Neural crest cell (in vitro differentiated cells): ENCODE measurements at places on chromosomes 16 and 17. TPM values are rescaled to one million over a fixed set of nuclear protein-coding genes. Genes with fewer than 3 reads are reported as not detected.

The SIRT7 gene
- 25.5 and 26.2 TPM in 2 replicates for total RNA-seq

The CDYL2 gene
- total RNA-seq: 4.5 and 5.2 TPM in 2 replicates

The CPNE2 gene
- 33.1 and 36.9 TPM in 2 replicates for total RNA-seq

The TBC1D26 gene
- total RNA-seq: 1.9 and 3.0 TPM in 2 replicates

The NHERF2 gene
- total RNA-seq: 7.6 and 8.1 TPM in 2 replicates

The TOX3 gene
- 37.5 and 39.2 TPM in 2 replicates for total RNA-seq

The PLEKHH3 gene
- 16.4 and 20.8 TPM in 2 replicates for total RNA-seq

The TNFRSF17 gene
- not detected in 2 replicates for total RNA-seq

DNA sequence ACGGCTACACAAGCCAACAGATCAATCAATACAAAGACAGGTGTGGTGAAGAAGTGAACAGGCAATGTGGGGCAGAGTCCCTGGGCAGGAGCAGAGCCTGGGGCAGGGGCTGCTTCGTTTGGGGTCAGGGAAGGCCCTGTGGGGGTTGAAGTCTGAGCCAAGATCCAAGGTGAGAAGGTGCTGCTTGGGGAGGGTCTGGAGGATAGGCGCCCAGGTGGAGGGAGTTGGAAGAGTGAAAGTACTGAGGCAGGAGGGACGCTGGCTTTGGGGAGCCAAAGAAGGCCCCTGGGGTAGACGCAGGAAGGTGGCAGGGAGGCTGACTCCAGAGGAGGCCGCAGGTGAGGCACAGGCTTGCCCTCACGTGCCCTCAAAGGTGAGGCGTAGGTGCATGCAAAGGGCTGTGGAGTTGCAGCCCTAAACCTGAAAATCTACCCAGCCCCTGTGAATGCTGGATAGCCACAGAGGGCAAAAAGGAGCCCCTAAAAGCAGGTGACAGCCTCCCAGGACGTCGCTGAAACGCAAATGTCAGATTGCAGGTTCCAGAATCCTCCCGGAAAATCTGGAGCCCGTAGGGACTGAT lies 33.3 kb downstream of the WFDC1 start:
- H3K4me3 ChIP-seq: no peak overlapping the region
- peaks cover 15% of the 10 kb centered on the region for H3K4me1 ChIP-seq
- no peaks in the 10 kb centered on the region for H3K36me3 ChIP-seq
- peaks cover 3% of the 10 kb centered on the region for H3K27me3 ChIP-seq

- H3K27ac ChIP-seq: no peak overlapping the region
- H3K4me3 ChIP-seq: no peak overlapping the region
- no peak for DNase-seq
- H3K36me3 ChIP-seq: no peaks in the 10 kb centered on the region
Observed at GRCh38 chr16:58503863-58504688, 4.1 kb downstream of the NDRG4 start.

DNA sequence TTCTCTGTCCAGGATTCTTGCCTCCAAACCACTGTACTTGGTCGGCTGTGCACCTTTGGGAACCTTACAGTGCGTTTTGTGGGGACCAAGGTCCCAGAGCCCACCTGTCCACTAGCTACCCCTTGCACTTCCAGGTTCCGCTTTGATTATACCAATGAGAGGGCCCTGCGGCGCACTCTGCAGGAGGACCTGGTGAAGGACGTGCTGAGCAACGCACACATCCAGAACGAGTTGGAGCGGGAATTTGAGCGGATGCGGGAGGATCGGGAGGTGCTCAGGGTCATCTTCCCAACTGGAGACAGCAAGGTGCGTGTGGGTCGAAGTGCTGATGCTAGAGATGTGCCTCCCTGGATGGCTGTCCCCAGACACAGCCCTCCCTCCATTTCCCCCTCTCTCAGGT lies 18.8 kb downstream of the POLR2A start:
- DNase-seq: no peak
- no peaks in the 10 kb centered on the region for H3K4me1 ChIP-seq
- H3K27me3 ChIP-seq: no peaks in the 10 kb centered on the region
- peaks cover 38% of the 10 kb centered on the region for H3K36me3 ChIP-seq
- H3K4me3 ChIP-seq: no peak overlapping the region

DNA sequence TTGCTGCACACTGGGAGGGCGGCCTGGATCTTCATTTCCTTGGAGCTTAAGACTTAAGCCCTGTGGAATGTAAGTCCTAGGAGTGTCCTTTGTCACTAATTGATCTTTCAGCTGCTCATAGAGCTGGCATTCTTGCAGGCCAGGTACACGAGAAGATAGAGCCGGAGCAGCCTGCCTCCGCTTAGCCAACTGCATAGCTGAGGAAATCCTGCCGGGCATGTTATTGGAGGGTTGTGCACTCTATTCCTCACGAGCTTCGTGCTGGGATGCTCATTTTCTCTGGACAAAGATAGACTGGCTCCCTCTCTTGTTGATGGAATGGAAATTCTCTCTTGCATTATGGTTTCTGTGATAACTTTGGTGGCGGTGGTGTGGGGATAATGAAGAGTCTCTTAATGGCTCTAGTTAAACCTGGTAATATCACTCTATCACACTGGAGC lies 76.9 kb downstream of the RPA1 start:
- DNase-seq: no peak
- no peaks in the 10 kb centered on the region for H3K36me3 ChIP-seq
- H3K4me1 ChIP-seq: peaks cover 30% of the 10 kb centered on the region
- no peak overlapping the region for H3K4me3 ChIP-seq
- no peak overlapping the region for H3K27ac ChIP-seq

DNA sequence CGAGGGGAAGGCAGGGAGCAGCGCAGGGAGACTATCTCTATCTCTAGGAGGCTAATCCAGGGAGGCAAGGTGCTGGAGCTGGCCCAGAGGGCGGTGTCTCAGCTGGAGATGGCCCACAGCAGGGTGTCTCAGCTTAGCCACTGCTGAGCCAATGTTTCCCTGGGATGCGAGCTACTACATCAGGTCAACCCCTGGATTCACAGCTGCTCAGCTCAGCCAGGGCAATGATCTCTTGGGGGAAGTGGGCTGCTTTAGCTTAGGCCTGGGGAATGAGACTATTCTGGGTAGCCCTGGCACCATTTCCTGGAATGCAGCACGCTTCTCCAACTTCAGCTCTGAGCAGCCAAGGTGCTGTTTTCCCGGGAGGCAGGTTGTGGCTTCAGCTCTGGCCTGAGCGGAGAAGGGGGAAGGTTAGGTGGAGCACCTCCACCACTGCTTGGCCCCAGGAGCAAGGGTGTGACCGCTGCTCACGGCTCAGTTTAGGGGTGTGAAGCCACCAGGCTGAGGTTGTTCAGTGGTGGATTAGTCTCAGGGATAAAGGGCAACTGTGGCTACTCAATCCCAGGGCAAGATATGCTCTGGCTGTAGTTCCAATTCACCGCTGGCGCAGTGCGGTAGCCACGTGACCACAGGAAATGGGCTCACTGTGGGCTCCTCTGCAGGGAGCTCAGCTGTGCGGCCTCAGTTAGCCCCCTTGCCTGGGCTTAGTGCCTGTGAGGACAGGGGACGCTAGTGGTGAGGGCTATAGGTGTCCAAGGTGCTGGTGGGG lies 5.2 kb upstream of the PRSS21 start:
- DNase-seq: no peak
- H3K27me3 ChIP-seq: peaks cover 34% of the 10 kb centered on the region
- H3K4me3 ChIP-seq: no peak overlapping the region

DNA sequence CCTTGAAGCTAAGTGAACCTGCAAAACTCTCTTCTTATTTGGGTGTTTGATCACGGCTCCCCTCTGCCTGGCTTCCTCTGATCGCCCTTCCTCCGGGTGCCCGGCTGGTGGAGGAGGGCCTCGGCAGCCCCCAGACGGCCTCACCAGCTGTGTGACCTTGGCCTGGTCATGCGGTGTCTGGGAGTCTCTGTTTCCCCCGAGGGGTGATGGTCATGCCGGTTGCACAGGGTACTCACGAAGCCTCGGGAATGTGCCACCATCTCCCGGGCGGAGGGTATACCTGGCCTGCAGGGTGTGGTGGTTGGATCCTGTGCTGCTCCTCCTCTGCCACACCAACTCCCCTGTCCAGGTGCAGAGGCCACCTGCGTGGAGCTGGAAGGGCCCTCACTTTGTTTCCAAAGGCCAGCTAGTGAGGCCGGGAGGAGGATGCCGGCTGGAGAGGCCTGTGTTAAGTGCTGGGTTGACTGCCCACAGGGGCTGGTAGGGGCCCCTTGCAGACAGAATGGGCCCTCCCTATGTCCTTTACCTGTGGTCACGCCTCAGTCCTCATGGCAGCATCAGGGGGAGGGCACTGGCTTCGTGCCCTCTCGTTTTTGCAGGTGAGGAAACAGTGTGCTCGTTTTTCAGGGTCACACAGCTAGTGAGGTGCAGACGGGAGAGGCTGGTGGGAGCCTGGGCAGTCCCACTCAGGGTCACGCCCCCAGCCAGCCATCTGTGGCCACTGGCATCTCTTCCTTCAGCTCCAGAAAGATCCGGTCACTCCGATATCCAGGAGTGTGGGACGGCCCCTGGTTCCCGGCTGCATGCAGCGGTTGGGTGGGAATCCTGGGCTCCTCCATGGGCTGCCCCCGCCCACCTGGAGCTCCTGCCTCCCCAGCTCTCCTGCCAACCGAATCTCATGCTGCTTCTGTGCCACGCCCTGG lies 148.5 kb upstream of the GSE1 start:
- DNase-seq: no peak
- no peaks in the 10 kb centered on the region for H3K36me3 ChIP-seq
- H3K4me3 ChIP-seq: no peak overlapping the region
- peaks cover 54% of the 10 kb centered on the region for H3K27me3 ChIP-seq

DNA sequence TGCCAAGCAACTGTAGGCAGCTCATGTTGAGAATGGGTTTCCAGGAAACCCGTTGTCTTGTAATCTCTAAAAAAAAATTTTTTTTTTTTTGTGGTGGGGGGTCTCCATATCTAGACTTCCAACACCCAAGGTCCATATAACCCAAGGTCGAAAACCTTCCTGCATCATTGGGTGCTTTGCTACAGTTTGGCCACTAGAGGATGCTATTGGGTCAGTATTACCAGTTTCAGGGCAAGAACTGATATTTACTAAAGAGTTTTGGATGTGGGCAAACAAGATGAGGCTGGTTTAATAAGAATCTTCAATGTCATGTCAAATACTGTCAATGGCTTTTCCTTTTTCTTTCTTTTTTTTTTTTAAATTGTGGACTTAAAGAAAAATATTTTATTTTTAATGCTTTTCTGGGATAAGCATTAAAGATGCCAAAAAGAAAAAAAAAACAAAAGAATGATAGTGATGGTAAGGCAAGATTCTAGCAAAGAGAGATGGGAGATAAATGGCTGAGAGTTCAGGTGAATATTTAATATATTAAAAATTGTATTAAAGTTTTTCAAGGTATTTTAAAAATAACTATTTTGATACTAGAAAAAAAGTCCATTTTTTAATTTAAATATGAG lies 62.2 kb downstream of the DHRS7C start:
- H3K4me3 ChIP-seq: no peak overlapping the region
- H3K36me3 ChIP-seq: peaks cover 3% of the 10 kb centered on the region
- no peaks in the 10 kb centered on the region for H3K27me3 ChIP-seq

GRCh38 chr17:2994441-2994840 lies 69.0 kb downstream of the OR1D5 start:
- no peaks in the 10 kb centered on the region for H3K27me3 ChIP-seq
- no peaks in the 10 kb centered on the region for H3K36me3 ChIP-seq
- H3K27ac ChIP-seq: no peak overlapping the region
- no peaks in the 10 kb centered on the region for H3K4me1 ChIP-seq
- DNase-seq: no peak
- no peak overlapping the region for H3K4me3 ChIP-seq
